KBM-7 (cell line): ENCODE measurements at places on chromosomes 7 and 10.

GRCh38 chr10:59876695-59877094, 29.7 kb downstream of the CCDC6 start:
- no peak for DNase-seq

- DNase-seq: no peak
These were observed 63.9 kb downstream of the SND1 start for GRCh38 chr7:127715901-127716300.

GRCh38 chr10:18205098-18205834, 65.0 kb downstream of the CACNB2 start:
- DNase-seq: no peak

DNA sequence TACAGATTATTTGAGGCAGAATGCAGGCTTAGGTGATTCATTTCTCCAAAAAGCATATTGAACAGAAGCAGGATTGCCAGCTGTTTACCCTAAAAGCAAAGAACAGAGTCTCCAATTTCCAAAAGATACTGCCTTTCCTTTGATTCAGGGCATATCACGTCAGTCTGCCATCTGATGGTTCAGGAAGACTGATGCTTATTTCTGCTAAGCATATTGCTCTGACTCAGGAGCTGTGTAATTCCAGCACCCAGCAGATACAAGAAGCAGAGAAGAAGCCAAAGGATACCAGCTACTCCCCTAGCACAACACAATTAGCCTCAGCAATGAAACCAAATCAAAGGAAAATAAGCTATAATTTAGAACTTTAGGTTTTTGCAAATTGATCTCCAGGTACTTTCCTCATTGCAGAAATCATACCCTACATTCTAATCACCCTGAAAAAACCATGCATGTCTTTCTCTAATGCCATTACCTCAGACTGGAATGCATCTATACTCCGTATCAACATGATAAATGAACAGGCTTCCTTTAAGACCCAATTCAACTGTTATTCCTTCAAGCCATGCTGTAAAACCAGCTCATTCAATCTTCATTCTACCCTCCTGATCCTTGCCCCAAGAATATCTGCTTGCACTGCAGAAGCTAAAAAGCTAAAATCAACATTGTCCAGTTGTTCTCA, 55.1 kb downstream of the ABI1 start:
- no peak for DNase-seq

DNA sequence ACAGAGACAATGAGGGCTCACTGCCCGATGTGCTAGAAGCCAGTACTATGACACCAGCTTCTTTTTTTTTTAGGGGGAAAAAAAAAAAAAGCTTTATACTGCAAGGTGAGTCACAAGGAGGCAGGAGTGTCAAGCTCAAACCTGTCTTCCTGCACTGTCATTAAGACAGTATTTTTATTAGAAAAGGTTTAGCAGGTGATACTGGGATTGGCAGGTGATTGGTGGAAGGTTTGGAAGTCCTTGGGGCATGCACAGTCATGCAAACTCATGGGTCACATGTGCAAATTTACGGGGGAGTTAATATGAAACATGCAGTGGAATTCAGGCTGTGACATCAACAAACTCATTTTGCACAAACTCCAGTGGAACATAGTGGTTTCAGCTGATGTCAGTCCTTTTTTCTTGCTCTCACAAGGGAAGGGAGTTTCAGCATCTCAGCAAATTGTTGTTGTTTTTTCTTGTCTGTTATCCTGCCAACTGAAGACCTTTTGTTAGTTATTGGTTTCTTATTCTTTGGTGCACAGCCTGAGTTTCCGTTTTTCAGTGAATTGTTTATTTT, 530.6 kb downstream of the ANKRD7 start:
- no peak for DNase-seq

DNA sequence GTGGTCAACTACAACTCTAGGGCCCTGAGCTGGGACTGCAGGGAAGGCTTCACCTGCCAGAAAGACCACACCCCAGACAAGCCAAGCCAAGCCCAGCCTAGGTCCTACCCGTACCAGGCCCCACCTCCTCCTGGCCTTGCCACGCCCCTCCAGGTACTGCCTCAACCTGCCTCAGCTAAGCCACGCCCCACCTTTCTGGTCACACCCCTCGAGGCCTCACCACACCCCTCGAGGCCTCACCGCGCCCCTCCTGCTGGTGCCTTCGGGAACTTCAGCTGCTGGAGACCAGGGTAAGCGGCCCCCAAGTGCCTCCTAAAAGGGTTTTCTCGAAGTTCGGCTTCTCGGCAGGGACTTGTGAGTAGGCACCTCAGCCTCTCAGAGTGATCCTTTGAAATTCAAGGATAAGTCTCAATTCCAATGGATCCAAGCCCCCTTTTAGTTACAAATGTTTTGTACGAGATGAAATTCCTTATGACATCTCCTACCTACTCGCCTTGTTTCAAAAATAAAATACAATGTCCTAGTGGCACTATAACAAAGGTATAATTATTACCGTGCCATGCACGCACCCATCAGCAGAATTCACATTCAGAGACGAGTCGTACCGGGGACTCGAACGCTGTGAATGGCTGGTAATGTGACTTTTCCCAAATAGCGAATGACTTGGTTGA, 171.2 kb downstream of the ARHGAP21 start:
- DNase-seq: no peak

DNA sequence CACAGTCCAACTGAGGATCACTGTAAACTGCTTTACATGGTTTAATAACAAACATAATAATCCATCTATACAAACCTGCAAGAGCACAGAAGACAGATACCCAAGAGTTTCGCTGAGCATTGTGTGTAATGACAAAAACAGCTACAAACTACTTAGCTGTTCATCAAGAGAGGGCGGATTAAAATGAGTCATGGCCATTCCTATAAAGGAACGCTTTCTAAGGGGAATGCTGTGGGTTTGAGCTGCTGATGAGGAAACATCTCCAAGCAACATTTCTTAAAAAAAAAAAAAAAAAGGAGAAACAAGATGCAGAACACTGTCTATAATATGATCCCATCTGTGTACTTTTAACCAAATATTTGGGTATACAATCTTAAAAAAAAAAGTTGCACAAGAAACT, 33.8 kb downstream of the VOPP1 start:
- DNase-seq: no peak

DNA sequence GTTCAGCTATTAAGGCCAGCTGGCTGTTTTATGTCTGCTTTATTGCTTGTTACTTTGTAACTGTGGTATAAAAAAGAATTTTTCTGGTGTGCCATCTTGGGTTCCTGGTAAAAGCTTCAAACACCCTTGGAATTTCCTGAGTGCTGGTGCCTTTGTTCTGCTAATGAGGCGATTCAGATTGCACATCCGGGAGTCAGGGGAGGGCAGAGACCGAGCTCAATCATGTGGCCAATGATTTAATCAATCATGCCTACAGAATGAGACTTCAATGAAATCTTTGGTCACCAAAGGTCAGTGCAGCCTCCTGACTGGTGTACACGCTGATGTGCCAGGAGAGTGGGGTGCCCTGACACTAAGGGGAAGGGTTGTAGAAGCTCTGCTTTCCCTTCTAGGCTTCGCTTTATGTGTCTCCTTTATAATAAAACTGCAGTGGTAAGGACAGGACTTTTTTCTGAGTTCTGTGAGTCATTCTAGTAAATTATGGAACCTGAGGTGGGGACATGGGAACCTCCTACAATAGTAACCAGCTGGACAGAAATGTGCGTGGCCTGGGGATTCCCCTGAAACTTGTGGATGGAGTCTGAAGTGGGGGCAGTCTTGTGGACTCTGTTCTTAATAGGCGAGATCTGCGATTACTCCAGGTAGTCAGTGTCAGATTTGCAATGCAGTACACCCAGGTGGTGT, 69.4 kb upstream of the OGDHL start:
- DNase-seq: no peak

DNA sequence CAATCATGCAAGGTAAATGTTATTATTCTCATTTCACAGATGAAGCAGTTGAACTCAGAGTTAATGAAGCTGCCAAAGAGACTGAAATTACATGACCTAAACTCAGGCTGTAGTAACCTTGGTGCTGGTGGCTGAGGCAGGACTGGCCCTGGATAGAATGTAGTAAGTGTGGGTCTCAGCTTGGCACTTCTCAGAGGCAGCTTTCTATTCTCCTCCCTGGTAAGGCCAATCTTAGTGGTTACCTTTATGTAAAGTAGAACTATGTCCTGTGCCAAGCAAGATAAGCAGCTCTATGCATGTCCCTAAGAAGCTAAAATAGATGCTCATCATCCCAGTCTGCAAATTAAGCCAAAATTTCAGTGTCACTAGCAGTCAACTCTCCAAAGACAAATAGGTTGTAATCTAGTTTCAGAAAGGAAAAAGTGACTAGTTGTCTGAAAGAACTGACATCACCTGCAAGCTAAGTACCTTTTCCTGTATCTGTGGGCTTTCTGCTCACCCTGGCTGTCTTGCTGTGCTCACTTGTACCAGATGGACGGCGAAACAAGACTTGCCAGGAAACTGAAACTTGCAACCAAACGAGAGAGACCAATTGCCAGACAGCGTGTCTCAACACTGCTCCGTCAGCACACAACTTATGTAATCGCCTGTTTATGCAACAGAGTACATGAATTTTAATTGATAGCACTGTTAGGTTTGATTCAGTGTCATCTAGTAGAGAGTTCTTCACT, 43.7 kb downstream of the CH25H start:
- DNase-seq: peak; percentile 49

- no peak for DNase-seq
These were observed 72.3 kb upstream of the GATAD1 start for GRCh38 chr7:92375013-92375412.

DNA sequence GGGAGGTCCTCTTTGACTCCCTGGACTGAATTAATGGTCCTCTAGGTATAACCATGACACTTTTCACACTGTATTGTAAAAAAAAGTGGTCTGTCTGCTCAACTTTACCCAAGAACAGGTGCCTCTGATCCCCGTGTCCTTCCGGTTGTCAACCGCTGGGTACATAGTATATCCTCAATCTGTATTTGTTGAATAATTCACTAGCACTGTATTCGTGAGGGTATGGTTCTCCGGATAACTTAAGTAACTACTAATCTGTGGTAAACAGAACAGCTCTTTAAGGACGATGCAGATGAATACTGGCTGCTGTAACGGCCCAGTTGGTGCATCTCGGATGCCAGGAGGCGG, 472 bp upstream of the ADAM22 start:
- no peak for DNase-seq

DNA sequence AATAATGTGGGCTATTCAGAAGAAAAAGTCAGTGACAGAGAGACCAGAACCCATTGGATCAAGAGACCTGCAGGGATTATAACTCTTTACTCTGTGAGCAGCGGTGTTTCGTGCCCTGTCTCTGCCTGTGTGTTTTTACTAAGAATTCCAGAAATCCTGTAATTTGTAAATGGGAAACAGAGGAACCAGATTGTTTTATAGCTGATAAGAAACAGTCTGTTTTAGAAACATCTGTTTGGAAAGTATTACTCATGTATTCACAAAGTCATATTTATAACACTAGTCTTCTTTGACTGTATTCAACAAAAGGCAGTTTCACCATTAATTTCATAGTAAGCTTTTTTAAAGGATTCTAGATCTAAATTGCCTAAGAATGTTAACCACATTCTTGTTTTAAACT, 30.0 kb upstream of the VDAC2 start:
- DNase-seq: no peak
